Stimulated activated CD4-positive, alpha-beta T cell treated with anti-CD3 and anti-CD28 coated beads, Interleukin-4, amount 100 ng/mL, for 4 hours (primary cell): ENCODE measurements at places on chromosomes 7 and 10.

- DNase-seq: no peak
Measured at GRCh38 chr10:125559210-125559609, 123.8 kb downstream of the TEX36 start.

- DNase-seq: no peak
Measured at GRCh38 chr10:69483963-69484362, 32.7 kb downstream of the TSPAN15 start.

GRCh38 chr7:129843365-129843898, 109.3 kb downstream of the UBE2H start:
- no peak for DNase-seq

DNA sequence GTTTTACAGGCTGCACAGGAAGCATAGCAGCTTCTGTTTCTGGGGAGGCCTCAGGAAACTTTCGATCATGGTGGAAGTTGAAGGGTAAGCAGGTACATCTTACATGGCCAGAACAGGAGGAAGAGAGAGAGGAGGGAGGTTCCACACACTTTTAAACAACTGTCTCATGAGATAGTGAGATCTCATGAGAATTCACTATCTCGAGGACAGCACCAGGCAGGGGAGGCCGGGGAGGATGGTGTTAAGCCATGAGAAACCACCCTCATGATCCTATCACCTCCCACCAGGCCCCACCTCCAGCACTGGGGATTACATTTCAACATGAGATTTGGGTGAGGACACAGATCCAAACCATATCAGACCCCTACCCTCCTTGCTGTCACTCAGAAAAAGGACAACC, 23.7 kb downstream of the ZNF503 start:
- DNase-seq: no peak

- no peak for DNase-seq
Measured at GRCh38 chr7:121076350-121077164, 88.0 kb downstream of the CPED1 start.

- no peak for DNase-seq
Measured at GRCh38 chr7:24899161-24899560, 80.8 kb downstream of the OSBPL3 start.

DNA sequence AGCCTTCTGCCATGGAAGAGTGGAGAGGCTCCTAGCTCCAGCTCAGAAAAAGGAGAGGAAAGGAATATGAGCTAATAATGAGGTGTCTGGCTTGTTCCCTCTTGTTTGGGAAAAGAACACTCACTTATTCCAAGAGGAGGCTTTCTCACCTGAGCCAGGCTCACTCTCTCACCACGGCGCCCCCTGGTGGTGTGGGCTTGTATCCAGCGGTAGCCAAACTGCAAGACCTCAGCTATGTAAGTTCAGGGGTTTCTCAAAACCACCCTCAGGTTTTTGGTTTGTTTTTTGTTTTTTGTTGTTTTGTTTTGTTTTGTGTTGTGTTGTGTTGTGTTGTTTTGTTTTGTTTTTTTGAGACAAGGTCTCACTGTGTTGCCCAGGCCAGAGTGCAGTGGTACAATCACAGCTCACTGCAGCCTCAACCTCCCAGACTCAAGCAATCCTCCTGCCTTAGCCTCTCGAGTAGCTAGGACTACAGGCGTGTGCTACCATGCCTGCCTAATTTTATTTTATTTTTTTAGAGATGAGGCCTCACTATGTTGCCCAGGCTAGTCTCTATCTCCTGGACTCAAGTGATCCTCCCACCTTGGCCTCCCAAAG, 124.0 kb downstream of the TMEM130 start:
- DNase-seq: peak; percentile 48

DNA sequence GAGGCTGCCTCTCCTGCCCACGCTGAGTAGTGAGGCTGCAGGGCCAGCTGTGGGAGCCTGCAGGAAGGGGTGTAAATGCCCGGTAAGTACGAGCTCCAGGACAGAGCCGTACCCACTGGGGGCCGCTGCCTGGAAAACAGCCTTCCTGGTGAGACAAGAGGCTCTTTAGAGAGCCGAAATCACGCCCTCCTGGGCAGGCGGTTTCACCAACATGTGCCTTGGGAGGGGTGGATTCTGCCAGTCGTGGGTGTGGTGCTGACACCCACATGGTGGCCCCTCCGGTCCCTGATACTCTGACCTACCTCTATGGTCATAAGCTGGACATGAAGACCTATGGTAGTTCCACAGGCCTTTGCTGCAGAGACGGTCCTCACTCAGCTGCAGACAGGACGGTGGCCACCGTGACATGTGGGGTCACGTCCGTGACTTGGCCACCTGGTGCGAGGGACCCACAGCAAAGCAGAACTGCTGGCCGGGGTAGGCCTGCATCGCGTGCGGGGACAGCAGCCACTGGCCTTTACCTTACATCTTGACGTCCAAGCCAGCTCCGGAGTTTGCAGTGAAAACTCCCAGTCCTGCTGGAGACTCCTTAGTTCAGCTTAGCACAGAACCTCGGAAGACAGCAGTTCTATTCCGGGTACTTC, 46.9 kb downstream of the PITRM1 start:
- DNase-seq: no peak

DNA sequence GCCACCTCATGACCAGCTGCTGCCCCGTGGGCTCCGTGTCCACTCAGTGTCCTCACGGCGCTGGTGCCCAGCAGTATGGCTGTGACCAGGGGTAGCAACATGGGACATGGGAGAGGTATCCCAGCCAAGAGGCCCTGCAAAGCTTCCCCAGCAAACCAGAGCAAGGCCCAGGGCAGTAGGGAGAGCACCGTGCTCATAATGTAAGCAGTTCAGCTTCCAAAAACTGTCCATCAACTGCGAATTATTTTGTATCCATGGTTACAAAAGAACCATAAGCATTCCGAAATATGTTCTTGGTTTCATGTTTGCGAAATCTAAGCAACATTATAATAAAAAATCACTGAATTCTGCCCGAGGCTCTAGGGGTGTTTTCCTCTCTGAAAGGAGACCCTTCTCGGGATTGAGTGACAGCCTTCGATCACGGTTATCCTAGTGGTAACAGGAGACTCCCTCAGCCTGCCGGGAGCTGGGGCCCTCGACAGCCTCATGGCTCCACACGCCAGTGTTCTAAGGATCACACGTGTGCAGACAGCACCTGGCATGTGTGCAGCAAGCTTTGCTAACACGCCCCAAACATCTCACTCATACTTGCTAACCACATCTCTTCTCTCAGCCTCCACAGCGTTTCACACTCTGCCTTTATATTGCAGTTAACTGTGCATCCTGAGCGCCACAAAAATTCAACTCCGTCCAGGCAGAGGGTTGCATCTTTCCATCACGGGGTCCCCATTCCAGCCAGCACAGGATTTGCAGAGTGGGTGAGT, 117.6 kb downstream of the DIP2C start:
- DNase-seq: no peak

- no peak for DNase-seq
Measured at GRCh38 chr7:36874041-36874440, 149.7 kb upstream of the AOAH start.

DNA sequence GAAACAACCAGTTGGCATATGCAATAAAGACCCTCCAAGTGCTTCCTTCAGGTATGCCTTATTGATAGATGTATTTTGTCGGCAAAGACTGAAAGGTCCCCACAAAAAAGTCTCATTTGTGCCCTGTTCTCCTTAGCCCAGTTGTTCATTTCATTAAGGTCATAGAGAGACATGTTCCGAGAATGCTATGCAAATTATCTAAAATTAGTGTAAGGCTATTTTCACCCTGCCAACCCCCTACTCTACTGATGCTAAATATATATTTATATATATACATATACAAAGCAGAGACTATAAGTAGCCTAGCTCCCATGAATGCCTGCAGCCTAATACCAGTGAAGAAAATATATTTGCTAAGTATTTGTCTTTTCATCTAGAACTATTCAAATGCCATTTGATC, 96.7 kb upstream of the ADO start:
- DNase-seq: no peak

- no peak for DNase-seq
Measured at GRCh38 chr7:76346778-76347177, 12.0 kb downstream of the YWHAG start.

DNA sequence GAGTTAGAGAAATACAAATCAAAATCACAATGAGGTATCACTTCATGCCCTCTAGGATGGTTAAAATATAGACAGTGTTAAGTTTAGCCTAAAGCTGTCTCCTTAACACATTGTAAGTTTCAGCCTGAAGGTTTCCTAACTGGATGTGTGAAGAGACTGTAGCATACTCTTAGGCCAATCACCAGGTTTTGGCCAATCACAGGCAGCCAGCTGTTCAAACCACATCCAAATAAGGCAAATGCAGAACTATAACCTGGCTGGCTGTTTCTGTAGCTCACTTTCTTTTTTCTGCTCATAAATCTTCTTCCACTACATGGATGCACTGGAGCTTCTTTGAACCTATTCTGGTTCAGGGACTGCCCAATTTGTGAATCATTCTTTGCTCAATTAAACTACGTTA, 19.7 kb downstream of the ESYT2 start:
- no peak for DNase-seq

DNA sequence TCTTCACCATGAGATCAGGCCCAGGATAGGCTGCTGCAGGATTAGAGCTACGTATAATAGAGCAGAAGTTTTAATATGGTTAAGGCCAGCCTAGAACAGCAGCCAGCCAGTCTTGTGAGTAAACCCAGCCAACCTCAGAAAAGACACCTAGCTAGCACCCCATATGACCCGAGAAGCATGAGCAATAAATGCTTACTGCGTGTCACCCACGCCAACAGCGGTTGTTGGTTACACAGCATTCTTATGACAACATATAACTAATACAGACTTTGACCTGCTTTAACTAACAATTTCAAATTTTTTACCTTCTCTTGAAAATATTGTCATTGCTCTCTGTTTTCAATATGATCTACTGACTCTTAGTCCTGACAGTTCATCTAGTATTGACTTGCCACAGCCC, 105.7 kb downstream of the HBP1 start:
- no peak for DNase-seq

GRCh38 chr10:116408719-116409118, 18.9 kb upstream of the PNLIPRP3 start:
- no peak for DNase-seq

- DNase-seq: no peak
Measured at GRCh38 chr7:25731846-25732245, 420.2 kb upstream of the NFE2L3 start.

GRCh38 chr7:40843338-40843985, 708.7 kb downstream of the SUGCT start:
- DNase-seq: no peak

- no peak for DNase-seq
Measured at GRCh38 chr7:9600974-9601373, 1167.6 kb downstream of the NXPH1 start.

GRCh38 chr7:22447762-22448161, 52.2 kb downstream of the STEAP1B start:
- DNase-seq: no peak

GRCh38 chr7:129536323-129536722, 34.0 kb downstream of the SMKR1 start:
- no peak for DNase-seq

DNA sequence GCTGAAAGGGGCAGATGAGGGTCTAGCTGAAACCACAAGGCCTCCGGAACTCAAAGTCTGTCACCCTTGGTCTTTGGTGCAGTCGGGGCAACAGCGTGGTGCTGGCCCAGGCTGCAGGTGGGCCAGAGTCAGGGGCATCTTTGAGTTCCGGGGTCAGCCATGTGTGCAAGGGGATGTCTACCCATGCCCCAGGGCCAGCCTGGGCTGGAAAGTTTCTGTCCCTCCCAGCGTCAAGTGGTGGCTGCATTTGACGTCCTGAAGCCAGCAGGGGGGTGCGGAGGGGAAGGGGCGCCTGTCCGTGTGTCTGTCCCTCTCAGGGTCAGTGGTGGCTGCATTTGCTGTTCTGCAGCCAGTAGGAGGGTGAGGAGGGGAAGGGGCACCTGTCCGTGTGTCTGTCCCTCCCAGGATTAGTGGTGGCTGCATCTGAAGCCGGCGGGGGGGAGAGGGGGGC, 638 bp downstream of the BRAT1 start:
- no peak for DNase-seq

GRCh38 chr7:92498557-92498956, 20.8 kb upstream of the ERVW-1 start:
- DNase-seq: no peak

- no peak for DNase-seq
Measured at GRCh38 chr10:66555061-66555460, 370.8 kb upstream of the LRRTM3 start.

GRCh38 chr10:76316234-76316633, 884.8 kb downstream of the LRMDA start:
- DNase-seq: no peak

- no peak for DNase-seq
Measured at GRCh38 chr7:32255036-32255435, 184.8 kb upstream of the PDE1C start.

DNA sequence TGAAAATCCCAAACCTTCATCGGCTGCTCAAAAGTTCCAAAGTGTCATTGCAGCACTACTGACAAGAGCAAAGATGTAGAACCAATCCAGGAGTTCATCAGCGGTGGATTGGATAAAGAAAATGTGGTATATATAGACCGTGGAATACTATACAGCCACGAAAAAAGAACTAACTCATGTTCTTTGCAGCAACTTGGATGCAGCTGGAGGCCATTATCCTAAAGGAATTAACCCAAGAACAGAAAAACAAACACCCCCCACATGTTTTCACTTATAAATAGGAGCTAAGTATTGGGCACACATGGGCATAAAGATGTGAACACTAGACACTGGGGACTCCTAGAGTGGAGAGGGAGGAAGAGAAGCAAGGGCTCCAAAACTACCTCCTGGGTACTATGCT, 31.6 kb downstream of the PHYH start:
- no peak for DNase-seq

- no peak for DNase-seq
Measured at GRCh38 chr10:86657011-86657395, 2.7 kb downstream of the OPN4 start.

- no peak for DNase-seq
Measured at GRCh38 chr7:51019191-51019844, 236.6 kb upstream of the GRB10 start.

GRCh38 chr10:116990276-116990800, 14.6 kb downstream of the SHTN1 start:
- DNase-seq: no peak

- DNase-seq: no peak
Measured at GRCh38 chr7:116322541-116322940, 112.2 kb downstream of the TES start.

DNA sequence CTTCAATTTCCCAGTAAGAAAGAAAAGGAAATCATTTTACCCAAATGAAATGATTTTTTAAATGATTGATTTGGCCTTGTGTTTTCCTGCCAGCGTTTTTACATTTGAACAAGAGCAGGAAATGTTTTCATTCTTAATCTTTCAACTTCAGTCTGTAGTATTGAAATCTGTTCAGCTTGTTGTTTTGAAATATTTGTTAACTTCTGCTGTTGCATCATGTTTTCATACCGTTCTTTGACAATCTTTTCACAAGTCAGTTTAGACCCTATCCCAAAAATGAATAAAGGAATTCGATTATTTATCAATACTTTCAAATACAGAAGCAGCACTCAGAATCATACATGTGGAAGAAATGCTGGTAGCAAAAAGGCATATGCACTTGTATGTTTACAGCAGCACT, 8.1 kb downstream of the SFR1 start:
- DNase-seq: no peak

- DNase-seq: no peak
Measured at GRCh38 chr7:130970196-130970595, 236.2 kb upstream of the KLF14 start.
